ENCODE measurements at places on chromosomes 1 and 21.

GRCh38 chr1:85027242-85027983 is 20.9 kb downstream of the MCOLN3 start:
- no peak for DNase-seq

DNA sequence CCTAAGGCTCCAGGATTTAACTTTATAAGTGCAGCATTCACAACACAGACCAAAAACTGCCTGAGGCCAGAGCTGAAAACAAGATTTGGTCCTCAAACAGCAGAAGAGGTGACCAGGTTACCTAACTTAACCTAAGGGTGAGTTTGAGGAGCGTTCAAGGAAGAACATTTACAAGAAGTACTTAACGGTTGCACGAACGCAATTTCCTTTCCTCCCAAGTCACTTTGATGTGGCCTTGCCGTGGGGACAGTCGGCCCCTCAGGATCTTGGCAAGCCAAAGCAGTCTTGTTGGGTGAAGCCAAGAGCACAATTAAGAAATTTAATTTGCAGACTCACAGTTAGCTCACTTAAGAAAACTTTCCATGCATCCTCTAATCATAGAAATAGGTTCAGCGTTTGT is 202.6 kb upstream of the COA6 start:
- no peak for DNase-seq

- DNase-seq = no peak
These were observed 571.2 kb downstream of the ADGRL2 start for GRCh38 chr1:82371844-82372498.

DNA sequence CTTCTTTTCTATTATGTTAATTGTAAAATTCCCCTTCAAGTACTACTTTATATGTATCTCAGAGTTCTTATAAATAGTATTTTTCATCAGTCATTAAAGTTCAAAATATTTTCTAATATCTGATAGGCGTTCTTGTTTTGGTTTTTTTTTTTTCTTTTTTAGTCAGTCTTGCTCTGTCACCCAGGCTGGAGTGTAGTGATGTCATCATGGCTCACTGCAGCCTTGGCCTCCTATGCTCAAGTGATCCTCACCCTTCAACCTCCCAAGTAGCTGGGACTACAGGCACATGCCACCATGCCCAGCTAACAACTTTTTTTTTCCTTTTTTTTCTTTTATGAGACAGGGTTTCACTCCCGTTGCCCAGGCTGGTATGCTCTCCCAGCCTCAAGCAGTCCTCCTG is 27.3 kb downstream of the AGMAT start:
- no peak for DNase-seq

GRCh38 chr1:204256531-204256930 is 42.7 kb upstream of the GOLT1A start:
- no peak for DNase-seq

- no peak for DNase-seq
These were observed 40.7 kb downstream of the RPS6KA1 start for GRCh38 chr1:26570287-26570686.

DNA sequence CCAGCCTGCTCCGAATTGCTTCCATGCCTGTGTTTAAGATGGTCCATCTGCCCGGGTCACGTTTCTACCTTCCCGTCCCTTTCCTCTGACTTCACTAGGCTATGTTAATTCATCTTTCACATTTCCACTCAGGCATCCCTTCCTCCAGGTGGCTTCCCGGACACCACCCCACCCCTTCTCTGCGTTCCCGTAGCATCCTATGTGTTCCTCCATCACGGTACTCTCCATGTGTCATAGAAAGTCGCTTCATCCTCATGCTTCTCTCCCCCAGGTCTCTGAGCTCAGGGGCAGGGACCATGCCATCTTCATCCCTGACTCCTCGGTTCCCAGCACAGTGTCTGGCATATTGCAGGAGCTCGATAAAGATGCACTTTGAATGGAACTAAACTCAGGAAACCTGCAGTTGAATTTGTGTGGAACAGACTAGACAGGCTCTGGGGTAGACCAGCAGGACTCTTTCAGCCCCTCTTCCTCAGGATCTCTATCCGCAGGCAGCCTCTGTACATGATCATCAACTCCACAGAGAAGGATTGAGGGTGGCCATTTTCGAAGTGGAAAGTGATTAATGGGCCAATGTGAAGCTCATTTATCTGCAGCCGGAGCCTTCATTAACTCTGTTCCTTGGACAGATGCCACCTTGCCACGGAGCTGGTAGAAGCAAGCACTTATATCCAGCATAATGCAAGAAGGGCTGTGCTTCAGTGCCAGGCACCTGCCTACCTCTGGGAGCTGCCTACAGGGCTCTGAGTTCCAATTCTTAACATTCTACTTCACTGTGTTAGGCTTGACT is 9.1 kb downstream of the C1orf226 start:
- no peak for DNase-seq

GRCh38 chr21:20998456-20998789 is 214 bp downstream of the NCAM2 start:
- DNase-seq = no peak

- DNase-seq = no peak
These were observed 1.4 kb downstream of the B3GALNT2 start for GRCh38 chr1:235502601-235503402.

DNA sequence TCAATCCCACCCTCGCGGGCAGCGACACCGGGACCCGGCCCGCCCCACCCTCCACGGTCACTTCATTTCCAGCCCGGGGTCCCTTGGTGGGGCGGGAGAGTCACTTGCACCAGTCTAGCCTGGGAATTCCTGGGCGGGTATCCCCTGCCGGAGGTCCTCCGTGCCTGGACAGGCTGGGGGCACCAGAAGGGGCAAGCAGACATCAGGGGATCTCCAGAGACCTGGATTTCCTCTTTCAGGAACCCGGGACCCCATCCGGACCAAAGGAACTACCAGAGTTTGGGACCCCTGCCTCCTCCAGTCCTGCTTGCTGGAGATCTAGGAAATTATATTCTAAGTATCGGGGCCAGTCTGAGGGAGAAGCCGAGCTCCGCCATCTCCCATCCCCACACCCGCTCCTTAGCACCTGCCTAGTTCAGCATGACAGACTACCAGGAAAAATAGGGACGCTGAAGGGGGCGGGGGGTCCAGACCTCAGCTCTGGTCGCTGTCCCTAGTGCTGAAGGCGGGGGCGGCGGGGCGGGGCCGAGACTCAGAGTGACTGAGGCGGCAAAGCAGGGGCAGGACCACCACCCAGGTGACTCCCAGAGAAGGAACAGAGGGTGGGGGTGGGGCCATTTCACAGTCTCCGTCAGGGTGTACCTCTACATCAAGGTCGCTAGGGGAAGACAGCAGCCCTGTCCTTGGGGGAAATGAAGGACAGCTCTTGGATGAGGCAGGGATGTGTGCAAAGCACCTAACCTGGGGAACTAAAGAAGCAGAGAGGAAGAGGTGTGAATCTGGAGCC is 832 bp downstream of the HCN3 start:
- DNase-seq = peak; percentile 92

- no peak for DNase-seq
These were observed 37.3 kb downstream of the ST7L start for GRCh38 chr1:112581586-112582192.

DNA sequence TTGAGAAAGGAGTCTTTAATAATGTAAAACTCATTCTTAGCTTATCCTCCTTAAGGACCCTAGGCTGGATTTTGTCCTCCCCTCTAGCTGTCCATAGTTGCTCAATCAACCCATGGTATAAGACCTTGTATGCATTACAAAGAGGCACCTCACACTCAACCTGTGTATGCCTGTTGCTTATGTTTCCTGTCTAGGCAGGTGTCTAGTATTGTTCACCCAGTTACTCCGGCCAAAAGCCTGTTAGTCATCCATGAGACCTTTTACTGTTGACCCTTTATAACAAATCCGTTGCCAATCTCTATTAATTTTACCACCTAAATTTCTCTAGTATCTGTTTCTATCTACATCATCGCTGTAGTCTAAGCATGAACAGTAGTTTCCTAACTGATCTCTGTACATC is 3.7 kb downstream of the LYPLAL1 start:
- DNase-seq = no peak

DNA sequence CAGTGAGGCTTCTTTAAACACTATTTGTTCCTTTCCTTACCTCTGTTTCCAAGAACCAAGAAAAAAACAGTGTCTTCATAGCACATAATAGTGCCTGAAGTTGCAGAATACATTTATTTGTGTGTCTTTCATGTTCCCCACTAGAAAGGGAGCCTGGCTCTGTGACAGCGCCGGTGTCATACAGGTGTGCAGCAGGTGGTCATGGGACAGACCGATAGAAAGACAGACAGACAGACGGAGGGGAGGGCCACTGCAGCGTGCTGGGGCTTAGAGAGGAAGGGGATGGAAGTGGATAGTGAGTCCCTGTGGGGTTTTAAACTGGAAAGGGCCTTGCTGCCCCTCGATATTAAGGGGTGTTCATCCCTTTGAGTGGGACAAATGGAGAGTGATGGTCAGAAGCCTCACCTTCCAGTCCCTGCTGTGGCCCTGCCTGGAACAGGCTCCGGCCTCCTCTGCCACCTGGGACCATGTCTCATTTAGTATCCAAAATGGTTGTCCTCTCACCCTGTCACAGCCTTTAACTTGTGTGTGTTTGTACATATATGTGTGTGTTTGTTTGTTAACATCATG is 152.9 kb downstream of the PGBD5 start:
- DNase-seq = no peak

- no peak for DNase-seq
These were observed 84.3 kb upstream of the COA6 start for GRCh38 chr1:234288946-234289345.

DNA sequence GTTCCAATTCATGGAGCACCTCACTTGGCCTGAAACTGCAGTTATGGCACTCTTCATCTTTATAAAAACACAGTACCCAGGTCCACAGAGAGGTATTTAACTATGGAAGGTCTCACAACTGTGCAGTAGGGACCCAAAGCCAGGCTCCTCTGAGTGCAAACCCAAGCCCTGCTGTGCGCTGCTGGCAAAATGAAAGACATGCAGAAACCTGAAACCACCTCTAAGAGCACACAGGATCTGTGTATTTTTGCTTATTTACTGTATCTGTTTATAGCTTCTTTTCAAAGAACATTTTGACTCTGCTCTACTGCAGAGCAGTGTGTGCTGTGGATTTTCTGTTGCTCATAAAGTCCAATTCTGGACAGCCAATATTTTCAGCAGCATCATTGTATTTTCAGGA is 166.6 kb downstream of the DSCAM start:
- DNase-seq = no peak

GRCh38 chr1:167104256-167104633 is 10.4 kb downstream of the STYXL2 start:
- no peak for DNase-seq

DNA sequence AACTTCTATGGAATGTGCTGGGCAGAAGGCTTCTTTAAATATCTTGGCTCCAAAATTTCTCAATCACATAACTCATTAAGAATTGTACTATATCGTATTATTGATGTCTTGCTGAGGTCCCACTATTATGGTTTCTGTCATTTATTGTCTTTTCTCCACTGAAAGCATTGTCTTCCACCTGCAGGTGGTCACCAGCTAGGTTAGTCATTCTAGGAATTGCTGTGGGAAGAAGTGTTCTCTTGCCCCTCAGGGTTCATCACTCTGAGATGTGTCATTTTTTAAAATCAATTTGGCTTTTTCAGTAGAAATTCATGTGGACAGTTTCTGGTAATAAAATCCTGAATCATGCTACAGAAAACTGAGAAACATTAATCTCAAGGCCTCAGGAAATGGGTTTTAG is 66.1 kb downstream of the NCAM2 start:
- DNase-seq = no peak

DNA sequence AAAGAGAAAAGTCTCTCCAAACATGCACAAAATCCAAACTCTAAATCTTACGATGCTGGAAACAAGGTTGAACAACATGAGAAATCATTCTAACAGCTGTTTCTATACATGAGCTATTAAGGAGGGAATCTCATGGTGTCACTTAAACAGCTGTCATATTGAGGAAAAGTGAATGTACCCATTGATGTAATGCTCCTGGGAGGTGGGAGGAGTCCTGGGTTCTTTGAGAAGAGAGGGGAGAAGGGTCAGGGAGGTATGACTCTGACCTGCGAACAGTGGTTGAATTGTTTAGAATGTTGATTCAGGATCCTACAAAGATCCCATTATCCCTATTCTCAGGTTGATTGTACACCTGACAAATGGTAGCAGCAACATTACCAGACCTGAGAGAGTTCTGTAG is 49.3 kb downstream of the ZC3H11B start:
- no peak for DNase-seq

GRCh38 chr21:46545363-46545762 is 59.5 kb downstream of the S100B start:
- DNase-seq = no peak

GRCh38 chr1:22380024-22380785 is 71.4 kb upstream of the ZBTB40 start:
- DNase-seq = no peak

DNA sequence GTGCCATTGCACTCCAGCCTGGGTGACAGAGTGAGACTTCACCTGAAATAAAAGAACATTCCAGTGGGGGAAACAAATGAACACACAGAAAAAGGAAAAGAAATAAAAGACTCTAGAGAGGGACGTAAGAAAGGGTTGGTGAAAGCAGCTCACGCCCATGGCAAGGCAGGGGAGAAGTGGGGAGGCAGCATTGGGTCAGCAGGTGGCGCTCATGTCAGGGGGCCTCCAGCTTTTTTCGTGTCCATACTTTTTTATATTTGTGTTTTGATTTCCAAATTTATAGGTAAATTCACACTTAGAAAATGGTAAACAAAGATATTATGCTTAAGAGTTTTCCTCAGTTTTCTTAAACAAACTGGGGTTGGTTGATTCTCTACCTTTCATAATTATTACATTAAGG is 45.5 kb downstream of the VPS13D start:
- peak; percentile 75 for DNase-seq

- DNase-seq = no peak
These were observed 50.4 kb downstream of the SLC16A1 start for GRCh38 chr1:112905395-112906149.

- DNase-seq = no peak
These were observed 249.3 kb downstream of the ZNF648 start for GRCh38 chr1:181812208-181812607.
